Esophagus squamous epithelium (tissue), 5 donors: ENCODE measurements at places on chromosomes 11 and 22.
A peak's percentile ranks its signal among the peaks of the same experiment; 100 is the strongest.

- DNase-seq: no peak
These were observed 81.8 kb downstream of the MTMR3 start for GRCh38 chr22:29964776-29965175.

GRCh38 chr11:33542921-33543320 is 157.7 kb downstream of the C11orf91 start:
- no peak for DNase-seq

DNA sequence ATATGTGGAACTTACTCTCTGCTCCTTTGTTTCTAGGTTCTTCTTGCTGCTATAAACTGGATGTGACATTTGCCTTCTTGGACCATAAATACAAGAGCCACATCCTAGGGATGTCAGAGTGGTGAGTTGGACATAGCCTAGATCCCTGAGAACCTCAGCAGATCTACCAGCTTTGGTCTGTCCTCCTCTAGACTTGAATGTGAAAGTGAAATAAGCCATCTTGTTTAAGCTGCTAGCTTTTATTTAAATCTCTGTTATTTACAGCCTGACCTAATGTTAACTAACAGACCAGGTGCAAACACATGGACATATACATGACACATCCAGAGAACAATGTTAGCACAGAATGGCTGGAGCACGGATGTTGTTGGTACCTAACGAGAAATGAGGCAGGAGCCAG is 36.0 kb downstream of the SLN start:
- no peak for DNase-seq

DNA sequence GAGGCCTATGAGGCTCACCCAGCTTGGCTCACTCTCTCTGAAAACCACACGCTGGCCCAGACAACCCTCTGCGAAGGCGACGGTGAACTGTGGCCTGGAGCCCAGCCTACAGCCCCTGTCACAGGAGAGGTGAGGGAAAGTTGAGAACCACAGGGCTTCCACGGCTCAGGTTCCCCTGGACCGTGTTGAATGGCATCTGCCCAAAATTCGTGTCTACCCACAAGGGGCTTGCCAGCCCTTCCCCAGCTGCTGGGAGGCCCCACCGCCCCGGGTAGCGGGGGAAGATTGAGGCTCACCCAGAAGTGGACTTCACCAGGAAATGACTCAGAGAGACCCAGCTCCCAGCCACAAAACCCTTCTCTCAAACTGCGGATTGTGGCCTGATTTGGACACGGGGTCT is 197.1 kb downstream of the CTTN start:
- no peak for DNase-seq

DNA sequence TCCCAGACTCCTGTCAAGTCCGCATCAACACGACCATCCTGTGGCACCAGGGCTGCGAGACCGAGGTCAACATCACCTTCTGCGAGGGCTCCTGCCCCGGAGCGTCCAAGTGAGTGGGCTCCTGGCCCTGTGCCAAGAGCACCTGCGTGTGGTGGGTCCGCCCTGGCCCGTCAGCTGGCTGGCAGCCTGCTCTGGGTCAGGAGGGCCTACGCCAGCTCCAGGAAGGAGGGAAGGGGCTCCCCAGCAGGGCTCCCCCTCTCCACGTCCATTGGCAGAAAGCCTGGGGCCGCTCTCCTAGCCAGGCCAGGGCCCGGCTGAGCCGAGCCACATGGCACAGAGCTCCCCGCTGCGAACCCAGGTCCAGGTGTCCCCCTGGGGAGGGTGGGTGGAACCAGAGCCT is 37.8 kb downstream of the MUC5B start:
- no peak for DNase-seq

DNA sequence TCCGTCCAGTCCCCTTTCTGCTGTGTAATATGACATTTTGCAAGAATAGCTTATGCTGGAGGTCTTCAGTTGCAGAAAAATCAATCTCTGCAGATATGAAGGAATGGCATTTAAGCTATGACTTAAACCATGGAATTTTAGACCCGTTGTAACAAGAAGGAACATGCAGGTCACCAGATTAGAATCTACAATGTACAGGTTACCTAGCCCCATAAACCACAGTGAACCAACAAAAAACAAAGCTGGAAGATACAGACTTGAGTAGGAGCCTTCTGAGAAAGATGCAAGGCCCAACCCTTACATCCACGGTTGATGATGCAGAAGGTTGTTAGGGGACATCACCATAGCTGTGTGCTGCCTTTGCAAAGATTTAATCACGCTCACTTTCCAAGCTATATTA is 132.5 kb downstream of the WT1 start:
- no peak for DNase-seq

GRCh38 chr11:21711341-21711740 is 481.5 kb upstream of the ANO5 start:
- no peak for DNase-seq

DNA sequence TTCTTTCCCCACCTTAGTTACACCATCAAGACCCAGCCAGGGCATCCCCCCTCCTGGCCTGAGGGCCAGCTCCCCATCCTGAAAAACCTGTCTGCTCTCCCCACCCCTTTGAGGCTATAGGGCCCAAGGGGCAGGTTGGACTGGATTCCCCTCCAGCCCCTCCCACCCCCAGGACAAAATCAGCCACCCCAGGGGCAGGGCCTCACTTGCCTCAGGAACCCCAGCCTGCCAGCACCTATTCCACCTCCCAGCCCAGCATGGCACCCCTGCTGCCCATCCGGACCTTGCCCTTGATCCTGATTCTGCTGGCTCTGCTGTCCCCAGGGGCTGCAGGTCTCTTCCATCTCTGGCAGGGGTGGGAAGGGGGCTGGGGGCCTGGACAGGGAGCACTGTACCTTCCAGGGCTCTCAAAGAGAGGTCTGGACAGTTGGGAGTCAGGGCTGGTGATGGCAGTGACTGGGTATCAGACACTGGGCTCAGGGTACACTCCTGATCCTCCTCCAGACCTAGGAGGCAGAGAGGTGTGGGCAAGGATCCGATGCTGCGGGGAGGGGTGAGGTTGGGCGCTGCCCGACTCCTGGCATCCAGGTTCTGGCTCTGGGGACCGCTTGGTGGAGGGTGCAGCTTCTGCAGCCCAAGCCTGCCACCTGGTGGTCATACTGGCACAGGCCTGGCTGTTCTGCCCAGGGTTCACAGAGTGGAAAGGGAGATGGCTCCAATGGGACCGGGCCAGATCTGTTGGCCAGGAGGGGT is at the start of gene UPK2:
UPK2 (plus strand) TSS at position 205 of the 753 bp plus-strand sequence; CDS start at position 258, 53 bp downstream.
- DNase-seq: peak; percentile 14

GRCh38 chr11:8805296-8805695 is 105.7 kb upstream of the AKIP1 start:
- no peak for DNase-seq

GRCh38 chr11:100340466-100341319 is 346.4 kb upstream of the ARHGAP42 start:
- DNase-seq: no peak

DNA sequence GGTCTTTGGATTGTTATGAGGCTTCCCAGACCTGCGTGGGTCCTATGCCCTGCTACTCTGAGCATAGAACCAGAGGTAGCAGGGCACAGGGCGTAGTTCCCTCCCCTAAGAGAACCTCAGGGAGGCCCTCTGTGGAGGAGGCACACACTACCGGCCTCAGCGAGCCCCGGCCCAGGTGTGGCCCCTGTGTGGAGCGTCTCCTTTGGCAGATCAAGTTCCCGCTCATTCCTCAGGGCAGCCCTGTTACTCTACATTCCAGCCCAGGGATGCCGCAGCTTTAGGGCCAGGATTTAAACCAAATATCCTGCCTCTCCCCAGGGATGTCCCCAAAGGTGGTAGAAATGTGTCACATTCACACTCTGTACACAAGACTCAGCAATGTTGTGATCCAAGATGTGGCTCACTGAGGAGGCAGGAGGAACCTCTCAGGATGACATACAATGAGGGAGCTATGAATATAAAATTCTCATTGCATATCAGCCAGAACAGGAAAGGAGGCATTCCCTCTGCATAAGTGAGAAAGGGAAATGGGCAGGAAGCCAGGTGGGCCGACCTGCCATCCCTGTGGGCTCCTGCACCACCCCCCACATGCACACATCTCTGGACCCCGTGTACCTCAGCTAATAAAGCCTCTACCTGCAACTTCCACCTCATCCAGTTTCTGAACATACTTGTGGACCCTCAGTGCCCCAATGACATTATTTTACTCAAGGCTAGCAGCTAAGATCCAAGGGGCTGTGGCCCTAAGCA is 131.9 kb upstream of the TEAD1 start:
- DNase-seq: no peak

- DNase-seq: no peak
These were observed 16.5 kb downstream of the GNAZ start for GRCh38 chr22:23086787-23087186.

- no peak for DNase-seq
These were observed 17.4 kb upstream of the MRGPRX2 start for GRCh38 chr11:19077965-19078364.

GRCh38 chr11:128250482-128250881 is 336.9 kb downstream of the ETS1 start:
- no peak for DNase-seq

DNA sequence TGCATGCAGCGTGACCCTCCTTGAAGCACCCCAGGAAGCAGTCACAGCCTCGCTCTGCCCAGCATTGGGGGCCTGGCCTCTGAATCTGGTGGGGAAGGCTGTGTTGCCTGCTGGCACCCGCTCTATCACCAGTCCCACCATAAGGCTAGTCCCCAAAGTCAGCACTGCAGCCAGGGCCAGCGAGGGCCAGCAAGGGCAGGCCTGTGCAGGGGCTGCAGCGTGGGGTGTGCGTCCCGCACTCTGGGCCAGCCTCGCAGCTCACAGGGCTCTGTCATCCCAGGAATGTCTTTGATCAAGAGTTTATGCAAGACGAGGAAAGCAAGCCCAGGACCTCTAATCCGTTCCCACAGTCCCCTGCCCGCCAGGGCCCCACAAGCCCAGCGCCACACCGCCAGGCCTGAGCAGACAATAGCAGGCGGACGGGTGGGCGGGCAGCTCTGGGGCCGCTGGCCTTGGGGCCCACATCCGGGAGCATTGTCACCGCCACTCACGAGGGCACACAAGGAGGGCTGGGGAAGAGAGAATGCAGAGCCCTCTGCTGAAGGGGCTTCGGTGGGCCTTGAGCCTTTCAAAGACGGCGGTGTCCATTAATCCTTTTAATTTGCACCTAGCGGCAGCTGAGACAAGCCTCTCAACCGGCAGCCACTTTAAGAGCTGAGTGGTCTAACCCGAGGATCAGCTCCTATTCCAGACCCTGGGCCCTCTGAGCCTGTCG is 17.1 kb downstream of the LTO1 start:
- DNase-seq: no peak

DNA sequence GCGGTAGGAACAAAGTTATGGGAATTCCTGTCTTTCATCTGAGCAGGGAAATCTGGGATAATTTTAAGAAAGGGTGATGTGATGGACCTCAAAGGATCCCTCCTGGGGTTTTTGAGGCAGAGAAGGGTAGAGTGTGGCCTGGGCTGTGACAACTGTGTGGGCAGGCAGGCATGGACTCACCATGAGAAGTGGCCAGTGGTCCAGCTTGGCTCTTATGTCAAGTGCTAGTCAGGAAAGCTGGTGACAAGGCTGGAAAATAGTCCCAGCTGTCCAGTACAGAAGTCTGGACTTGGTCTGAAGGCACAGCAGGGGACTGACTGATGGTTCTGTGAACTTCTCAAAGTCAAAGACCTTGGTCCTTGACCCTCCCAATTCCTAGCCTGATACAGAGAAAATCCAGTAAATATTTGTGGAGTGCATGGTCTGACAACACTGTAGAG is 1.7 kb downstream of the PPFIBP2 start:
- DNase-seq: no peak

DNA sequence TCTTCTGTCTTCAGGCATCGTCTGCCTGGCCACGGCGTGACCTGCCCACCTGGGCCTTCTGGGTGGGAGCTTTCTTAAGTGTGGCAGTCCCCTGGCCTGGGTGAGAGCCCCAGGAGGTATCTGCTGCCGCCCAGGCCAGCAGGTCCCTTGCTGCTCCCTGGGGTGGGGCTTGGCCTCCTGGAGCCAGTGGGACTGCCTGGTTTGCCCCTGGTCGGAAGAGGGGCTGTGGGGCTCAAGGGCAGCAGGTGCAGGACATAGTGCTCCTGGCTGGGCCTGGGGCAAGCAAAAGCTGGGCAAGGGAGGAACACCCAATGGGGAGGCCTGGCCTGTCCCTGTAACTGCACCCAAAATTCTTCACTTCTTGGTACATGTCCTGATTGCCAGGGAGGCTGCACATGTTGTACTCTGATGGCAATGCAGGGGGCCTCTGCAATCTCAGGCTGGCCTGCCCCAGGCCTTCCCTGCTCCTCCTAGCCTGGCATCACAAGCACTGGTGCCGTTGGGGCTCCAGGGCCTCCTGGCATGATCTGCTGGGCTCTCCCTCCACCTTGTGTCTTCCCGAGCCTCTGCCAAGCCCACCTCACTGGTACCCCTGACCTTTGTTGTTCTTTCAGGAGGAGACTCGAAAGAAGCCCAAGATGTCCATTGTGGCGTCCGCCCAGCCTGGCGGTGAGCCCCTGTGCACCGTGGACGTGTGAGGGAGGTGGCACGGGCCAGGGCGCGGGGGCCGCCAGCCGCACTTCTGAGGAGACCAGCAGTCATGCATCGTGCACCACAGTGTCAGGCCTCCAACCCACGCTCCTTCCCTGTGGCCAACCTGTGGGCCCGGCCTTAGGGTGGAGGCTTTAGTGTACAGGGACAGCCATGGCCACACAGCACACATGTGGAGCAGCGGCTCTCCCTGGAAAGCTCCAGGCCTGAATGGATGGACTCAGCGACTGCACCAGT is 6.2 kb upstream of the RANBP1 start:
- DNase-seq: no peak

GRCh38 chr11:44939673-44940395 is 10.8 kb downstream of the TP53I11 start:
- DNase-seq: no peak

DNA sequence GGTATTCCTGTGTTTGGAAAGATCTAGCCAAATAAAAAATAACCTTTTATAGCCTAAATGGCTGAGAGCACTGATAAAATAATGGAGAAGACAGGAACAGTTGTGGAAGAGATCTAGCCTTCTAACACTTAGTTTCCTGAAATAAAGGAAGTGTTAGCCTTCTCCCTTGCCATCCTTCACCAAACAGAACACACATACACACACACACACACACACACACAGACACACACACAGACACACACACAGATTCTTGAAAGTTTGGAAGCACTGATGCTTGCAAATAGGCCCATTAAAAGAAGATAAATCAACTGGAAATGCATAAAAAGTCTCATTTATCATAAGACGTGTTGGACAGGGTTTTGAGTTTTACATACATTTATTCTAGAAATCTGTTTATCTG is 37.5 kb downstream of the KIRREL3 start:
- no peak for DNase-seq

DNA sequence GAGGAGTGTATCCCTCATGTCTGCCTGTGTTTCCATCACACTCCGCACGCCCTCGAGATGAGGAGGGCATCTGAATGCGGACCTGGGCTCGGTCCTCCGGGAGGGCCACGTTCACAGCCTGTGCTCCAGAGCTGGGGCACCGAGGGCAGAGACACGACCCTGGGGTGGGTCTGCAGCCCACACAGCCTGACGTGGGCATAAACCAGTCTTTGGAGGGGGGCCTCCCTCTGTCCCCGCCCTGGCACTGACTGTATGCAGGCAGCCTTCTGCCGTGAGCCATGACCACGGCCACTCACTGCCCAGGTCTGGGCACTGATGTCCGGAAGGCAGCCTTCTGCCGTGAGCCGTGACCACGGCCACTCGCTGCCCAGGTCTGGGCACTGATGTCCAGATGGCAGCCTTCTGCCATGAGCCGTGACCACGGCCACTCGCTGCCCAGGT is 1425.1 kb downstream of the BRD1 start:
- no peak for DNase-seq
